NCI-H1436 treated with DMSO at 0.1 percent for 48 hours (cell line): ENCODE measurements at places on chromosomes 4 and X.

- no peak for DNase-seq
Observed at GRCh38 chrX:28969126-28969525, 381.9 kb downstream of the IL1RAPL1 start.

DNA sequence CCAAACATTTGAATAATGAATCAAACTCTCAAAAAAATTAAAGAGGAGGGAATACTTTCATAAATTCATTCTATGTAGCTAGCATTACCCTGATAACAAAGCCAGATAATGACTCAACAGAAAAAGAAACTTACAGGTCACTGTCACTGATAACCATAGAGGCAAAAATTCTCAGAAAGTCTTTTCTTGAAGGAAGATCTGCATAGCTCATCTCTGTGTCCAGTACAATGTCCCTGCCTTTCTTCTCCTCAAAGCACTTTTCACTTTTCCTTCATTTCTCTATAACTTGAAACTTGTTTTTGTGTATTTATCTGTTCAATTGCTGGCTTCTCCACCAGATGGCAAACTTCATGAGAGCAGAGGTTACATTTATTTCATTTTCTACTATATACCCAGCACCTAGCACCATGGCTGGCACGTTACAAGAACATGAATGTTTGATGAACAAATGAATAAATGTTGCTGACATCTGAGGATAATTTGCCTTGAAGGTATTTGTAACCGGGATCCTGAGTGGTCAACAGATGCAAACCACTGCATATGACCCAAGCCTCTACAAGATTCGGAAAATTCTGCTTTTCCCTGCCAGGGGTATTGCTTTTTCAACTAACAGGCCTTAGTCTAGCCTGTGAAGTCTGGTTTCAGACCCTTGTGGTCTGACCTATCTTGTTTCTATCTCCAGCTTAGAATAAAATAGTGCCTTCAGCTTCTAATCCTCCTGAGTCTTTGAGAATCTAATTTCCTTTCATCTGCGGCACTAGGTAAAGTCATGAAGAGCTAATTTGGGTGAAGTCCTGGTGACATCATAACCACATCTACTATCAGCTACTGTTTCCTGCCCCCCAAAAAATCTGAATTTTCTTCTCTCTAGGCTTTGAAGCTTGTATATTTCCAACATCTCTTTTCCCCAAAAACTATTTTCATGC, 52.5 kb upstream of the ANTXR2 start:
- DNase-seq, result no peak

DNA sequence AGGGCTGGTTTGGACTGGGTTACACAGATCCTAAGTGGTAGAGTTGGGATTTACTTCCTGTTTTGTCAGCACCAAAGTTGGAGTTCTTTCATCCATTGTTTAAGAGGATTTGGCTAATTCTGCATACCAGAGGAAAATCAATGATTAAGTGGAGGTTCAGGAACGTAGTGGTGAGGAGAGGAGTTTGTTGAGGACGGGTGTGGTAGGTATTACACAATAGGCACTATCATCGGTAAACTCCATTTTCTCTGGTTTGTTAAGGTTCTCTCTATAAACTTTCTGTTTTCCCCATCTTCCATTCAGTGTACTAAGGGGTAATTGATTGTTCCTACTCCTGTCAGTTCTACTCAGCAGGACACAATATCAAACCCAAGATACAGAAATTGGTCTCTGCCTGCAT, 107.5 kb upstream of the VCX2 start:
- DNase-seq, result no peak

GRCh38 chrX:44970709-44971108, 97.7 kb downstream of the KDM6A start:
- no peak for DNase-seq
